ENCODE measurements at places on chromosomes 2 and 18.
A peak's percentile ranks its signal among the peaks of the same experiment; 100 is the strongest.

DNA sequence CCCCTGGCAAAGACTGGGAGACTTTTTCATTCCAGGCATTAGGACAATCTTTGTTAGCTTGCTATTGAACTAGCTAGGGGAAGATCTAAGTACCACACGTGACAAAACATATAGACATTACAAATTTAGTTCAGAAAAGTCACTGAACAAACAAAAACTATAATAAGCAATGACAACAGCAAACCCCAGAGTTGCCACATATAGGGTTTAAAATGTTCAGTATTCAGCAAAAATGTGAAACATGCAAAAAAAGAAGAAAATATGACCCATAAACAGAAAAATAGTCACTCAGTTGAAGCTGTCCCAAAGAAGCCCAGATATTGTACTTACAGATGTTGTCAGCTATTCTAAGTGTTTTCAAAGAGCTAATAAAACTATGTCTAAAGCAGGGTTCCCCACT lies 431.1 kb upstream of the CDH2 start:
- no peak for DNase-seq

GRCh38 chr2:227006189-227006897 lies 157.7 kb downstream of the COL4A4 start:
- no peak for DNase-seq

DNA sequence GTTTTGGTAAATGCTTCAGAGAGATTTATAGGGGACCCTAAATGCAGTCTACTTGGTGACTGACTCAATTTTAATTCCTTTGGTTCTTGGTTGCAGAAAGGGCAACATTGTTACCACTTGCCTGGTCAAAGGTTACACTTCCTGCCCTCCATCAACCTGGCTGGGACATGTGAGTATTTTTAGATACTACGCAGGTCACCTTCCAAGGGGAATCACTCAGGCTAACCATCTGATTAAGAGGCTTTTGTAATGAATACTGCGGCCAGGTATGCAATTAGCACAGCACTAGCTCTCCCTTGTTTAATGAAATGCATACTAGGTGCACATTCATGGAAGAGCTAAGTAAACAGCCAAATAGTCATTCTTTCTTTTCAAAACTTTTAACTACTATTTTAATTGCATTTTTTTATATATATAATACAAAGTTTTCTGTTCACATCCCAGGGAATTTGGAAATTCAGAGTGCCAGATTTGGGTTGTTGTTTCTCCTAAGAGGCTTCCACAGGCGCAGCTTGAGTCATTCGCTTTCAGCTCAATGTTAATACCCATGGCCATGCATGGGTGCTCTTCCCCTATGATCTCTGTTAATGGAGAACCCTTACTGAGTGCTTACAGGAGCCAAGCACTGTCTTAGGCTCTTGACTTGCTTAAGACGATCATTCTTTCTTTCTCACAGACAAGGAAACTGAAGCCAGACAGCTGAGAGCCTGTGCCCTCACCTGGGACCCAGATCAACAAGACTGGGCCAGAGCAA lies 152.2 kb downstream of the MTX2 start:
- DNase-seq: no peak

GRCh38 chr2:196170213-196170605 lies 1.2 kb downstream of the STK17B start:
- DNase-seq: no peak

GRCh38 chr18:30094556-30094955 lies 948.0 kb downstream of the DSC3 start:
- DNase-seq: no peak

DNA sequence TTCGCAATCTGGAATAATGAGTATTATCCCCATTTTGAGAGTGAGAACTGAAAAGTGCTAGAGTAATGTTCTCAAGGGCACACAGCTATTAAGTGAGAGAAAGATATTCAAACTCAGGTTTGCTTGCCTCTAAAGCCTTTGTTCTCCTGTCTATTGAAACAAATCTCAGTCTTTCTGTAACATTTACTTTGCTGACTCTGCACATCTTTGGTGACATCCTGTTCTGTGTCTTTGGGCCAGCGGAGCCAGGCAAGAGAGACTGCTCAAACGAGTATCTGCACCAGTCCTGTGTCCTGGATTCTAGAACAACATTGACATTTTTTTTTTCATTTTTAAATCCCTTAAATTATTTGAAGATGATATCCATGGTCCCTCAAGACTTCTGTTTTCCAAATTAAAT lies 1539.2 kb upstream of the PIK3C3 start:
- no peak for DNase-seq

- DNase-seq: peak; percentile 18
Measured at GRCh38 chr18:12391487-12392165, 14.6 kb upstream of the AFG3L2 start.

DNA sequence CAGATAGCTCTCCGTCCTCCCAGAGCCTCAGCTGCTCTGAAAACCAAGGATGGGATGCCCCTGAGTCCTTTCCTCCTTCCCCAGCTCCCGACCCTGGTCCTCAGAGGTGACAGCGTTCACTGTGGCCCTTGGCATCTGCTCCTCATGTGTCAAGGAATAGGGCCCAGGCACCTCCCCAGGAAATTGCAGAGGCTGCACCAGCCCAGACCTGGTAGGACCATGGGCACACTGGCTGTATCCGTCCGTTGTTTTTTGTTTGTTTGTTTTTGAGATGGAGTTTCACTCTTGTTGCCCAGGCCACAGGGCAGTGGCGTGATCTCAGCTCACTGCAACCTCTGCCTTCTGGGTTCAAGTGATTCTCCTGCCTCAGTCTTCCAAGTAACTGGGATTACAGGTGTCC lies 37.5 kb upstream of the SLC66A3 start:
- no peak for DNase-seq

DNA sequence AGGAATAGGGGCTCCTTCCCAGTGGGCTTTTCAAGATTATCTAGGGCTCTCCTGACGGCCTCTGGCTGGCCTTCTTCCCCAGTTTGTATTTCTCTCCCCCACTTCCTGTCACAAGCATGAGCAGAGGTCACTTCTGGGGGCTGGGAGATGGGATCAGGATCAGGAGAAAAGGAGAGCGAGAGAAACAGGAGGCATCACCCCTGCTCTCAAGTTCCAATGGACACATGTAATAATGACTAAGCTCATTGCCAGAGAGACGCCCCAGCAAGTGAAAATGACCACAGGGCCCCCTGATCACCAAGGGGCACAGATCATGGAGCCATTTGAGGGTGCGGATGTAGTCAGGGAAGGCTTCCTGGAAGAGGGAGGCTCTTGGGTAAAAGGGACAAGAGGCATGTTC lies 92.1 kb downstream of the SMAD7 start:
- DNase-seq: no peak

DNA sequence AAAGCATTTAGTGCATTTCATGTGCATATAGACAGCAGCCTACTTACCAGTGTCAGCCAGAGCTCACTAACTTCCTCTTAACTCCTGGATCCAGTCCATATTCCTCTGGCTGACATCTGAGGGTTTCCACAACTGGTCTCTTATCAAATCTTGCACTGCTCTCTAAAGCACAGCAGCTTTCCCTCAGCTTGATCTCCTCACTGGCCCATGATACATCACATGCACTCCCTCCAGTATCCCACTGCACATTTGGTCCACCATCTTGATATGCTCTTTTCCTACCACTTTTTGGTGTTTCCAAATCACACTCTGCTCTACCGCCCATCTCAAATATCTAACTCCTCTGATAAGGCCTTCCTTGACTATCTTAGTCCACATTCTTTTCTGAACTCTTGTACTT lies 105.0 kb upstream of the ZFP36L2 start:
- no peak for DNase-seq

Measured in anterior cingulate cortex (tissue), 58 donors.